Cardiac septum (tissue), 1 donor: ENCODE measurements at places on chromosomes 6 and 20. TPM values are rescaled to one million over a fixed set of nuclear protein-coding genes. Genes with fewer than 3 reads are reported as not detected.

GRCh38 chr6:125046107-125046925, 84.1 kb downstream of the RNF217 start:
- DNase-seq = no peak

DNA sequence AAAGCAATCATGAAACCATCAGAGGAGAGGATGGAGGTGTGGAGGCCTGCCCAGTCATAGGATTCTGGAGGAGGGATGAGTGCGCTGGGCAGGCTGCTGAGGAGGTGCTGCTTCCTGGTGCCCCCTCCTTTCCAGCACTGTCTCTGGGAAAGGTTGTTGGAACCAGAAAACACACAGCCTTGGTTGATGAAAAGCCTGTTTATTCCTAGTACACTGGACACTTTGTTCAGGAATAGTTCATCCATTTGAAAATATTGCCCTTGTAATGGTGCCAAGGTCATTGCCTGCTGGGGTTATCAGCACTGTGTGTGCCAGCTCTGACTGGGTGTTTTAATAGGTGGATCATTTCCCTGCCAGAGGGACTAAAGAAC, 83.7 kb upstream of the ARMC2 start:
- DNase-seq = no peak

GRCh38 chr6:28490205-28490890, 25.2 kb downstream of the GPX6 start:
- DNase-seq = no peak

DNA sequence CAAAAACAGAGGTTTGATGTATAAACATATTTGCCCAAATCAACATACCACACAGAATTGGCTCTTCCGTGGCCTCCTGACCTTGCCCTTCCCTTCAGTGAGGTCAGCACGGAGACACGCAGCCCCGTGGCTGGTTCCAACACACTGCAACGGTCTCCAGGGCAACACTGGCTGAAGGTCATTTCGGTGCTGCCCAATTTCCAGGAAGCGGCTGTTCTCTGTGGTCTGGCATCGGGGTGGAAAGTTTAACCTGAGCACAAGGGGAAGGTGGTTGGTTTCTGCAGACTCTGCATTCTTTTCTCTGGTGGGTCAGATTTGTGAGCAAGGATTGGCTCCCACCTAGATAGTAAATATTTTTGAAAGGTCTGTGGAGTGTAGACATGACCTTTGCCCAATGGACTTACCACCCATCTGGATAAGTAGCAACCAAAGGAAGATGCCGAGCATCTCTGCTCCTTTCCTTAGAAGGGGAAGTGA, 177.6 kb upstream of the PHACTR1 start:
- no peak for DNase-seq

DNA sequence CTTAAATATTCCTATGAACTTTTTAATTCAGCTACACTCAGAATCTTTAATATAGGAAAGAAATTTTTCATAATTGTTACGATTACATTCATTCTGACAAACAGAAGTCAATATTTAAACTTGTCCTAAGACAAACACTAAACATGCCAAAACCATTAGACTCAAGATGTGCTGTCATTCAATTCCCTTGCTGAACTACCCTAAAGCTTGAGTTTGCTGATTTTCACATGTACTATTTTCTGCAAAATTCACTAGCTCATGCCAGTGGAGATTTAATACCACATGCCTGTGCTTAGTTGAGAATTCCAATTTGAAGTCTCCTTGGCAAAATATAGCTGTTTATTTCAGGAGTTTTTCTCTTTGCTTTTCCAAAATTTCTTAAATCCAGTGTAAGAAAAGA, 448.0 kb downstream of the COL12A1 start:
- DNase-seq = no peak

DNA sequence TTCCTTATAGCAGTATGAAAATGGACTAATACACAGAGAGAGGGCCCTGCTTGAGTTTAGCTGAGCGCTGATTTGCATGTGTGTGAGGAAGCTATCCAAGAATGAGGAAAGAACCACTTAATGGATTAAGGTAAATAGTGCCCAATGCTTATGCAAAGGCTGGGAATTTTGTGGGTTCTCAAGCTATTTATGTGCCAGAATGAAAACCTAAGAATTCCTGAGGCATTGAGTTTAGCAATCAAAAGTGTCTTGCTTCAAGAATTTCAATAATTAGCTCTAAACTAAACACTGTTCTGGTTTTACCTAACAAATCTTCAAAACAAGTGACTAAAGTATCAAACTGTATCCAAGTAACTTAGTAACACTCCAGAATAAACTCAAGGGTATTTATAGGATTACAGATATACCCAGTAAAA, 7.0 kb upstream of the OR14J1 start:
- no peak for DNase-seq

Gene SLC22A23
- 3.2 TPM for total RNA-seq

DNA sequence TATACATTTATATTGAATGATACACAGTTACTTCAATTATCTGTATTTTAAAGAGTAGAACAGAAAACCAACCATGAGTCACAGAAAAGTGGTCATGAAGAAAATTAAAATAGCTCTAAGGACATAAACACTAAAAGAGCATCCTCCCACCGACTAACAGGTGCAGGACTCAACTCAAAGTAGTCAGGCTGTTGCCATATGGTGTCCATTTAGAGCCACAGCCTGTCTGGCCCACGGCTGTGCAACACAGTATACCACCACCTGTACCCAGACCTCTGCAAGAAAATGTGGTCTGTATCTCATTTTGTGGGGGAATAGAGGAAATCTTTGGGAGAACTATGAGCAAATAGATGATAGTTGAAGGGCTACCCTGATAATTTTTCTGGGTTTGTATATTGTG, 449.8 kb upstream of the RNF217 start:
- DNase-seq = no peak

- DNase-seq = no peak
These were observed 184.1 kb downstream of the TMEM242 start for GRCh38 chr6:157139054-157139708.

DNA sequence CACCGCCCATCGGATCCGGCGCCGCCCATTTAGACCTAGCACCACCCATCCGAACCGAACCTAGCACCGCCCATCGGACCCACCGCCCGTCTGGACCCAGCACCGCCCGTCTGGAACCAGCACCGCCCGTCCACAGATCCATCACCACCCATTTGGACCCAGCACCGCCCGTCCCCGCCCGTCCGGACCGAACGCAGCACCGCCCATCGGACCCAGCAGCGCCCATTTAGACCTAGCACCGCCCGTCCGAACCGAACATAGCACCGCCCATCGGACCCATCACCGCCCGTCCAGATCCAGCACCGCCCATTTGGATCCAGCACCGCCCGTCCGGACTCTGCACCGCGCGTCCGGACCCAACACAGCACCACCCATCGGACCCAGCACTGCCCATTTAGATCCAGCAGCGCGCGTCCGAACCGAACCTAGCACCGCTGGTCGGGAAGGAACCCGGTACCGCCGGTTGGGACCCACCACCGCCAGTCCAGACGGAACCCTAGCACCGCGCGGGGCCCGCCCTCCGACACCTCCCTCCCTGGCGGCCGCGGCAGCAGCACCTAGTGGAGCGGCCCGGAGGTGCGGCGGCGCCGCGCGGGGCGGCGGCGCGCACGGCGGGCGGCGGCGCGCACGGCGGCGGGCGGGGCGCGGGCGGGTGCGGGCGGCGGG, 348 bp upstream of the AFDN start:
- peak; percentile 84 for DNase-seq

Gene SNAI1
- total RNA-seq = 4.3 TPM

- DNase-seq = no peak
These were observed 73.4 kb downstream of the PRDM1 start for GRCh38 chr6:106159531-106159940.

GRCh38 chr6:66065313-66065712, 358.3 kb upstream of the EYS start:
- DNase-seq = no peak

- no peak for DNase-seq
These were observed 140.8 kb downstream of the ALDH8A1 start for GRCh38 chr6:134809130-134809529.

Gene PTCRA
- not detected for total RNA-seq

GRCh38 chr6:170279977-170280688, 10.7 kb downstream of the DLL1 start:
- DNase-seq = peak; percentile 80

DNA sequence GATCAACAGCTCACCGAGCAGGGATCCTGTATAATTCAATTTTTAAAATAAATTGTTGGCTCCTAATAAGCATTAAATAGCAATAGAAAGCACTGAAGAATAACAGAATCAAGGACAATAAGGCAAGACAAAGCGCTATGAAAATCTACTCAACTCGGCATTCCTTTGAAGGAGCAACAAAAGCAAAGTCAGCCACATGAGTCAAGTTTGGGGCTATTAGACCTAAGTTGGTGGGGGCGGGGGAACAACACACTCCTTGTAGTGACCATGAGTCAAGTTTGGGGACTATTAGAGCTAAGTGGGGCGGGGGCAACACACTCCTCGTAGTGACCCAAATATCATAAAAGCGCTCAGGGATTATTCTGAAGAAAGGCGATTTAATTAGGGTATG, 120.0 kb downstream of the FOXC1 start:
- DNase-seq = no peak

GRCh38 chr6:160217073-160217472, 41.5 kb downstream of the SLC22A2 start:
- no peak for DNase-seq

- DNase-seq = no peak
These were observed 304.1 kb downstream of the RFPL4B start for GRCh38 chr6:112651239-112651638.

- no peak for DNase-seq
These were observed 216.9 kb upstream of the BTBD3 start for GRCh38 chr20:11700831-11701230.

- DNase-seq = no peak
These were observed 392.4 kb downstream of the BMP2 start for GRCh38 chr20:7159903-7160302.

DNA sequence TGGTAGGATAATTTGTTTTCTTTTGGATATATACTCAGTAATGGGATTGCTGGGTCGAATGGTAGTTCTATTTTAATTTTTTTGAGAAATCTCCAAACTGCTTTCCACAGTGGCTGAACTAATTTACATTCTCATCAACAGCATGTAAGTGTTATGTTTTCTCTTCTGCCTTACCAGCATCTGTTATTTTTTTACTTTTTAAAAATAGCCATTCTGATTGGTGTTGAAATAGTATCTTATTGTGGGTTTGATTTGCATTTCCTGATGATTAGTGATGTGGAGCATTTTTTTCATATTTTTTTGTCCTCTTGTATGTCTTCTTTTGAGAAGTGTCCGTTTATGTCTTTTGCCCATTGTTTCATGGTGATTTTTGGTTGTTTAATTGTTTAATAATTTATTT, 11.9 kb downstream of the HINT3 start:
- no peak for DNase-seq

Gene TRAM2
- 10.3 TPM for total RNA-seq

Gene CD83
- total RNA-seq = 1.7 TPM

DNA sequence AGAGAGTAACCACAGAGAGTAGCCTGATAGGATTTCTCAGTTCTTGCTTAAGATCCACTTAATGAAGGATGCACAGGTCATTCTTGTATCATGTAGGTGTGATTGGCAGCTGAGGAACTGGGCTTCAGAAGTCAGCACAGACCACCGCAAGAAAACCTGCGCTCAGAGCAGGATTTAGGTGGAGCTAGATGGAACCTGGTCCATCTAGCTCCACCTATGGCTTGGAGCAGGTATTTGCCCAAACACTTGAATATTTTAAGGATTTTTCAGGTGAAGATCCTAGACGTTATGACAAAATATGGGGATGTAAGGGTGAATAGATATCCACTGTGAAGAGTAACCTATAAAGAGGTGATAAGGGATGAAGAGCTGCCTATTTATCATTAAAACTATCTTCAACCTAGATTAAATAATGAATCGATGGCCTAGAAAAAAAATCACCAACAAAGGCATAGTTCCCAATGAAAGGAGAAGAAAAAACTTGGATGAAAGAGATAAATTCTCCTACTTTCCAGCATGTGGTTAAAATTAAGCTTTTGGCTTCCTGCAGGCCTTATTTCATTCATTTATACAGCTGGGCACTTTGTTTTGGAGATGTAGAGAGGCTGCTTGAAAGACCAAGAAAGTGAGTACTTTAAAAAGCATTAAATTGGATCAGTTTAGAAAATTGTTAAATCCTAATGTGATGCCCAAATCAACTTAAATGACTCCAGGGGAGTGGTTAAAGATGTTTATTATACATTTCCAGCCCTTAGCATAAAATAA, 778.4 kb upstream of the GJE1 start:
- DNase-seq = no peak

DNA sequence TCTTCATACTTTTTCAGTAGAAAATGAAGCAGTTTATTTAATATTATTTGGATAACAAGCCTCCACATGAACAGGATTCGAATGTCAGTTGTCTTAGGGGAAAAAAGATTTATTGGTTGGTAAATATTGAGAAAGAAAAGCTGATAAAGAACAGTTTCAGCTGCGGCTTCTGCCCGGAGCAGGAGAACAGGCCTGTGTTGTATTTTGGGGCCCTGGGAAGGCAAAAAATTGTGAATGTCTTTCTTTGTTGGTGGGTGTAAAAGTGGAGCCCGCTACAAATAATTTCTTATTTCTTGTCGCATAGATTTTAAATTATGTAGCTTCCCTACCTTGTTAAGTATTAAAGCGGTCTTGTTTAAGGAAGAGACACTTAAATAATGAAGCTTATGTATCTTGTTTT, 90.5 kb upstream of the PAX1 start:
- no peak for DNase-seq

Gene COX4I2
- total RNA-seq = 11.3 TPM

GRCh38 chr6:136696783-136697364, 95.4 kb downstream of the MAP3K5 start:
- no peak for DNase-seq

GRCh38 chr6:20021795-20022194, 184.6 kb downstream of the ID4 start:
- no peak for DNase-seq

DNA sequence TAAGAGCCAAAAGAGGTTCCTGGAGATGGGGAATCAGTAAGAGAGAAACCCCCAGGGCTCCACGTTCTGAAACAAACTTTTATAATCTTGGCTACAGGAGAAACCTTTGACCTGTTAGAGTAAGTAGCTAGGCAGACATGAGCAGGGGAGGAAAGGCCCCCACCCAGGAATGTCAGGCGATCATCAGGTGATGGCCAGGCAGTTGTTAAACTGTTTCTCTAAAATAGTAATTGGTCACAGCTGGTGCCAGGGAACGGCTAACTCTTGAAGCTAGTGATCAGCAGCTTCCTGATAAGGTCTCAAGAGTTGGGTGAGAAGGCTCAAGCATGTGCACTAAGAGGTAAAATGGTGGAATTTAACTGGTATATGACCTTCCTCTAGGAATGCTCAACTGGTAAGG, 263.8 kb downstream of the HDGFL1 start:
- DNase-seq = no peak

Gene THEMIS
- total RNA-seq = 0.08 TPM

DNA sequence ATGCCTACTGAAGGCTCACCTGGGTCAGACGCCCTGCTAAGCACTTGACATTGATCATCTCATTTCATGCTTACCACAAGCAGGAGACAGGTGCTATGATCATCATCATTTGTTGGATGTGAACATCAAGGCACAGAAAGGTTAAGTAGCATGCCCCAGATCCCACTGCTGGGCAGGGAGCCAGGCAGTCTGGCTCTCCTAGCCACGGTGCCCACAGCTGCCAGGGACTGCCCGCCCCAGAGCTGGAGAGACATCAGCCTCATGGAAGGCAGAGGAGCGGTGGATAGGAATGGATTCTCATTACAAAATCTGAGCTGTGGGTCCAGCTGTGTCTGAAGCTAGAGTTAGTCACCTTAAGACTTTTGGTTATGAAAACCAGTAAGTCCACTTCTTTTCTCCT, 3.6 kb downstream of the SULF2 start:
- DNase-seq = no peak

Gene SPATS1
- total RNA-seq = not detected

- DNase-seq = no peak
These were observed 1.1 kb downstream of the MMP9 start for GRCh38 chr20:46009816-46010215.

Gene EYS
- 0.24 TPM for total RNA-seq

Gene IL17A
- total RNA-seq = not detected
